ENCODE measurements at places on chromosomes 1 and 21.

DNA sequence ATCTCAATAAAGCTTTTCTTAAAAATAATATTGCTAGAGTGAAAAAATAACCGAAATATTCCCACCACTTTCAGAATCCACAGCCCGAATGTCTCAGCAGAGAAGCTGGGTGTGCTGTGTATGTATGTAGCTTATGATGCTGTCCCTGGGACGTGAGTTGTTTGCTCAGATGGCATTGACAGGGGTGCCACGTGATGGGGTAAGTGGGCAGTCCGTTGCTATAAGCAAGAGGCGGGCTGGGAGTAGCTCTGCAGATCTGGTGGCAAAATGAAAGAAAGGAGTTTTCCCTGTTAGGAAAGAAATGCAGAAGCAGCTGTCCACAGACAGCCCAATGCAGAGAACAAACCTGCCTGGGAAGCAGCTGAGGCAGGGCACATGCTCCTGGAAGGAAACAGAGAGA, 3.8 kb upstream of the FAM20B start:
- no peak for DNase-seq

DNA sequence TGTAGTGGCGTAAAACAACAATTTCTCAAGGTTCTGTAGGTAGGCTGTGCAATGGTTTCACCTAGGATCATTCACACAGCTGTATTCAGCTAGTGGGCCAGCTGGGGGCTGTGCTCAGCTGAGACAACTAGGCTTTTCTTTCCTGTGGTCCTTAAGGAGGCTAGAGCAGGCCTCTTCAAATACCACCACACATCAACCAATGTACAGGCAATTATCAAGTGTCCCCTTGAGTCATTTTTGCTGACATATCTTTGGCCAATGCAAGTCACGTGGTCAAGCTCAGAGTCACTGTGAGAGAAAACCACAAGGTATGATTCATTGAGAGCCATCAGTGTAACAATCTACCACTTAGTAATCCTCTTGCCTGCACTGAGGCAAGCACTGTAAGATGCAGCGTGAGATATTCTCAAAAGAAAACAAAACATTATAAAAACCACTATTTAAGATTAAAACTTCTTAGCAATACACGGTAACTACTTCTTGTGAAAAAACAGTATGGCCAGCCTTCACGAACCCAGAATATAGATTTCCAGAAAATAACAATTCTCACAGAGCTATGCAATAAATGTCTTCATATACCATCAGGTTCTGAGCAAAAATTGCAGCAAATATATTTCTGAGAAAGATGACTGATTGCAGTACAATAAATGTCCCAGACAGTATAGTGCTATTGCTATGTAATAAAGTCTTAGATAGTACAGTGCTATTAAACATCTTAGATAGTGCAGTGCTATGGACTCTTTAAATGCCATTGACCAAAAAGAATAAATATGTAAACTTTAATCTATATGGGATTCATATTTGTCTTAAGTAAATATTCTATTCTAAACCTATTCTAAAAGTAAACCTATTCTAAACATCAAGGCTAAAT, 55.3 kb downstream of the NME7 start:
- DNase-seq = peak; percentile 96

DNA sequence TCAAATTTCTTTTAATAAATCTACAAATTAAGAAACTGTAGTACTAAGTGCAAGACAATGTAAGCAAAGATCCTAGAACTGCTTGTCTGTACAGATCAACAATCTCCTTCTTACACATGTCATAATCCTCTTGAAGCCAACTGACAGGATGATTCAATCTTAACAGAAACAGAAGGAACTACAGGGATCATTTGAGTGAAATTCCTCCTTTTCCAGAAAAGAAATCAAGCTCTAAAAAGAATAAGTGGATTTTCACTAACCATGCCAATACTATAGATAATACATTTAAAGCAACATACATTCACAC, 53.2 kb downstream of the RAB3GAP2 start:
- DNase-seq = no peak

GRCh38 chr1:42978317-42979035, 19.8 kb upstream of the SLC2A1 start:
- no peak for DNase-seq

DNA sequence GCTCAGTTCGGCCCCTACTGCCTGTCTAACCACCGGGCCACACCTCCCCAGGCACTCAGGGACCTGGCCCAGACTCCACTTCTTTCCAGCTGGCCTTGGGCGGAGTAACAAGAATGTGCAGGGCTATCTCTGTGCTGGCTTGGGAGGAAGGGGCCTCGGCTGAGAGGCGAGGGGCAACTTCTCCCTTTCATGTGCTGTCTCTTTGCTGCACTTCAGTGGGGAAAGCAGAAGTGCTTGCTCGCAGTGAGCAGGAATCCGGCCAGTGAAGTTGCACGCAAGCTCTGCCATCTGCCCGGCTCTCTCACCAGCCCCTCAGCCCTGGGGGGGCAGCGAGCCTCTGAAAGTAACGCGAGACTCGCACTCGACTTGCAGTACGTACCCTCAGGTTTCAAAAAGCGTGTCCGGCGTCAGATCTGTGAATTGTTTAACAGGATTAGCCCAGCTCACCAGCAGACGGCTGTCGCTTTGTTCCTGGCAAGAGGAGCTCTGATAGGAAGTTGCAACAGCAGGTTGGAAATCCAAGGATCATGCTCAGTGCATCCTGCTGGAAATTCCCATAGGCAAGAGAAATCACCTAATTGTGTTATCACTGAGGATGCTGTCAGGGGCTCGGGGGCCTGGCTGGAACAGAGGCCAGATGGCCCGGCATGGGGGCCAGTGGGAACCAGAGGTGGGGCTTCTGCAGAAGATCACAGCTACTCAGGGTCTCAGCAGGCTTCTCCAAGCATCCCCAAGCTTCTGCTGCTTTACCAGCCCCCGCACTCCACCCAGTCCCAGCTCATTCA, 221.1 kb downstream of the NPHP4 start:
- no peak for DNase-seq

GRCh38 chr1:64569411-64569810, 99.5 kb downstream of the CACHD1 start:
- no peak for DNase-seq

DNA sequence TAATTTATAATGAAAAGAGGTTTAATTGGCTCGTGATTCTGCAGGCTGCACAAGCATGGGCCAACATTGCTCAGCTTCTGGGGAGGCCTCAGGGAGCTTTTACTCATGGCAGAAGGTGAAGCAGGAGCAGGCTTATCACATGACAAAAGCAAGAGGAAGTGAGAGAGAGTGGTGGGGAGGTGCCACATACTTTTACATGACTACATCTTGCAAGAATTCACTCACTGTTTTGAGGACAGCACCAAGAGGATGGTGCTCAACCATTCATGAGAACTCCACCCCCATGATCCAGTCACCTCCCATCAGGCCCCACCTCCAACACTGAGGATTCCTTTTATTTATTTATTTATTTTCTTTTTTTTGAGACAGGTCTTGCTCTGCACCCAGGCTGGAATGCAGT, 5.5 kb upstream of the PLEKHM2 start:
- DNase-seq = peak; percentile 51

GRCh38 chr1:9253004-9253403, 18.4 kb downstream of the H6PD start:
- DNase-seq = no peak

GRCh38 chr1:204572923-204573922, 57.0 kb downstream of the MDM4 start:
- no peak for DNase-seq

DNA sequence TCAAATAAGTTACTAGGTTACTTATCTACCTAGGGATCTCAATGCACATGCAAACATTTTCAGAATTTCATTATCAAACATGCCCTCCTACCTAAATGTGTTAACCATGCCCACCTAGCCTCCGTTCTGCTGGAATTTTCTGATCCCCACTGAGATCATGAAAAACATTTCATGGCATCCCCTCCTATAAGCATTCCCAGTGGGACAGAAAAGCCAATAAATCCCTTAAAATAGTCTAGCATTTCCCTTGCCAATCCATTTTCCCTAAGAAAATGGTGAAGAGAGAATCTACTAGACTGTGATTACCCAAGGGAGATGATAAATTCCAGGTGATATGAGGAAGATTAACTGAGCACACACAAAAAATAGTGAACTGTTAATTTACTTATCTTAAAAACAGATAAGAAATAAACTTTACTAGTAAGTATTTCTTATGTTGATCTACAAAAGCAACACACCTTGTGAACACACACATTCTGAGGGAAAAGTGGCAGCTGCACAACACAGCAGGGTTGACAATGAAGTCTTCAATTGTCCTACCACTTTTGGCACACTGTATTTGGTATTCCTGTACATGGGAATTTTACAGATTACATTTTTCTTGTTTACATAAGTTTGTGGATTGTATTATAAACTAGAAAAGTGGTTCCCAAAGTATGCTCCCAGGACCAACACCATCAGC, 49.6 kb downstream of the ARID4B start:
- DNase-seq = no peak

GRCh38 chr1:47147047-47147785, 10.0 kb downstream of the CYP4A22 start:
- no peak for DNase-seq

- DNase-seq = no peak
Measured at GRCh38 chr1:21961337-21961736, 15.5 kb upstream of the CELA3B start.

DNA sequence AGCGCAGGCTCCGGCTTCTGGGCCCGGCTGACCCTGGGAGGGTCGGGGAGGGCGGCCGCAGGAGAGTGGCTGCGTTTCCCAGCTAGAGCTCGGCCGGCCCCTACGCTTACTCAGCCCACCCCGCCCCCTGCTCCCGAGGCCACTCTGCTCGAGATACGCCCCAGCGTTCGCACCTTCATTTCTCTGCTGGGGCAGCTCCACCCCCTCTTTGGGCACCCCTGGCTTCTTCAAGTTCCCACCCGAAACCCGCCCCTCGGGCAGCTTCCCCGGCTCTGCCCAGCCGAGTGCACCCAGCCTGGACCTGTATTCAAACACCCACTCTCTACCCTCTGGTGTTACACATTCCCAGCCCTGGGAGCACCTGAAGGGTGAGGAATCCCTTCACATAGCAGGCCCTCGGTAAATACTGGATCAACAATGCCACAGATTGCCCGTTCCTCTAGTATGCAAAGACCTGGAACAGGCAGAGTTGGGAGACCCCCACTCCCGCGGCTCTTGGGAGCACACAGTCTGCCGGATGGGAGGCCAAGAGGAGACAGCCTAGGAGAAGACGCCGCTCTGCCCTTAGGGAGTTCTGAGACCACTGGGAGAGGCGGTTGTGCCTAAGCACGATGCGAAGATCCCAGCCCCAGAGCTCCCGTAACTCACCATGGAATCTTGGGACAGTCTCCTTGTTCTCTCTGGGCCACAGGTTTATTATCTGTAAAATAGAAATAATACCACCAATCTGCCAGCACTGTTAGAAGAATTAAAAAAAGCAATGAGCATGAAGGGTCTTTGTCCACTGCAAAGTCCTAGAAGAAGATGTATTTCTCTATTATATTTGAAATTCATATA, 566 bp upstream of the PAQR7 start:
- DNase-seq = no peak

DNA sequence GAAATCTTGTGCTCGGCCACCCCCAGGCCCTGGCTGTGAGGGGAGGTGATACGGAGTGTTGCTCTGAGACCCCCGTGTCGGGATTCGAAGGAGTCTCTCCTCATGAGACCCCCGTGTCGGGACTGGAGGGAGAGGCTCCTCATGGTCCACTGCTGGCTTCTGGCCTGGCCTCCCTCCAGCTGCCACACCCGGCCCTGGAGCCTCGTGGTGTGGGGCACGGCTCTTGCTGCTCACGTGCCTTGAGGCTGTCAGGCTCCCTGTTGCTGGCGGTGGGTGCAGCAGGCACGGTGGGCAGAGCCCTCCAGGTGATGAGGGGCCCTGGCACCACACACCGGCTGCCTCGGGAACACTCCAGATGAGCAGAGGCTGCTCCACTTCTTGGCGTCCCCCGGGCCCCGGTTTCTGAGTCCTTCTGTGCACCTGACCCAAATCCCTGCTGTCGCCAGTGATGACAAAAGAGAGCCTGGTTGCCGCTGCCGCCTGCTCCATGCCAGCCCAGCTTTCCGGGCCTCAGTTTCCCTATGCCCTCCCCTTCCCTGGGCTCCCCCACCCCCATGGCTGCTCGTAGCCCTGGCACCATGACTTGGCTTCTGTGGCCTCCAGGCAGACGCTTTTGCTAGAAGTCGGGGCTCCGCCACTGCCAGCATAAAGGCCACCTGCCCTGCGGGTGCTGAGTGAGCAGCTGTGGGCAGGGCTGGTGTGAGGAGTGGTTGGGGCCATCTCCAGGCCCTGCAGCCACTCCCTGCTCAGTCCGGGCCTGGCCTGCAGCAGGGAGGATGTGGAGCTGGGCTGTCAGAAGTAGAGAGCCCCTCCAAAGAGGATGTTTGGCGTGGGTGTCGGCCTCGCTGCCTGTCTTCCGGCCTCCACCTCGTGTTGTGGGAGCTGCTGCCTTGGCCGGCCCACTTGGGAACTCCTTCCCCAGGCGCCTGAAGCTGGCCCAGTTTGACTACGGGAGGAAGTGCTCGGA, 11.8 kb downstream of the TMEM240 start:
- no peak for DNase-seq

DNA sequence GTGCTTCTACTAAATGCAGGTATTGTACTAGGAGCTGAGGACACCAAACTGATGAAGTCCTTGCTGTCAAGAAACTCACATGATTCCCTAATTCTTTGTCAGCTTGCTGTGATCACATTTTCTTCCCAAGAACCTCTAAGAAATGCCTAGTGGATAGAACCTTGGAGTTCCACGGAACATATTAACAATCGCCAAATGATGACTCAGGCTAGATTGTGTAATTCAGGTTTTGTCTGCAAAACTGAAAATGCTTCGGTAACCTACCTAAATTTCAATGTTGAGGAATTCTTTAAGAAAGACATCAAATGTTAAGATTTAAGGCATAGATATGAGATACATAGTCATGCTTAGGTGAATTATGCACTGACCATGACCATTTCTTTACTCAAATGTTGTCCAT, 1.7 kb upstream of the GADD45A start:
- peak; percentile 85 for DNase-seq

DNA sequence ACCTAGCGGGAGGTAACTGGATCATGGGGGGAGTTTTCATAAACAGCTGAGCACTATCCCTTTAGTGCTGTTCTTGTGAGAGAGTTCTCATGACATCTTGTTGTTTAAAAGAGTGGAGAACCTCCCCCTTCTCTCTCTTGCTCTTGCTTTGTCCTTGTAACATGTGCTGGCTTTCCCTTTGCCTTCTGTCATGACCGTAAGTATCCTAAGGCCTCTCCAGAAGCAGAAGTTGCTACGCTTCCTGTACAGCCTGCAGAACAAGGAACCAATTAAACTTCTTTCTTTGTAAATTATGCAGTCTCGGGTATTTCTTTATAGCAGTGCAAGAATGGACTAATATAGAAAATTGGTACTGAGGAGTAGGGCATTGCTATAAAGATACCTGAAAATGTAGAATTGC, 515.6 kb downstream of the NEGR1 start:
- no peak for DNase-seq

- no peak for DNase-seq
Measured at GRCh38 chr21:15534450-15534886, 195.3 kb upstream of the USP25 start.

- no peak for DNase-seq
Measured at GRCh38 chr1:6322161-6322560, 61.3 kb upstream of the GPR153 start.
